ENCODE measurements at places on chromosomes 7 and 10. TPM values are rescaled to one million over a fixed set of nuclear protein-coding genes. Genes with fewer than 3 reads are reported as not detected.

DNA sequence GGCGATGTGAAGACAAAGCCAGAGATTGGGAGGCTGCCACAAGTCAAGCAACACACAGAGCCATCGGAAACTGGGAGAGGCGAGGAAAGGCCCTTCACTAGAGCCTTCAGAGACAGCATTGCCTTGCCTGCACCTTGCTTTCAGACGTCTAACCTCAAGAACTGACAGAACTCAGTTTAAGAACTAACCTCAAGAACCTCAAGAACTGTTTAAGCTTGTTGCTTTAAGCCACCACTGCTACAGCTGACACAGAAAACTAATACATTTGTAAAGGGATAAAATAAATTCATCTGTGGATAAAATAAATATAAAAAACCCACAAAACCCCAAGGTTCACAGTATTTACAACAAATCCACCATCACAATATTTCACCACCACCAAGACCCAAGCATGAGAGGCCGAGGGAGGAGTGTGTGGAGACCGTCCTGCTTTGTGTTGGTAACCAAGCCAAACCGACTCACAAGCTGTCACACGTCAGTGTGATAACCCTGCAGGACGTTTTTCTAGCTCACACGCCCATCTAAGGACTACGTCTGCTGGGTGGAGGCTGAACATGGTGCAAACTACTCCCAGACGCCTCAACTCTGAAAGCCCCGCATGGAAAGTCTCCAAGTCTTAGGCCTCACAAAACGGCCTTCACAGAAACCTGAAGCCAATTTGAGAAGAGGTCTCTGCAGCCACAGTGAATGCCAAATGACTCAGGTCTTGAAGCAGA lies 116.8 kb downstream of the ABLIM1 start:
- DNase-seq: no peak

DNA sequence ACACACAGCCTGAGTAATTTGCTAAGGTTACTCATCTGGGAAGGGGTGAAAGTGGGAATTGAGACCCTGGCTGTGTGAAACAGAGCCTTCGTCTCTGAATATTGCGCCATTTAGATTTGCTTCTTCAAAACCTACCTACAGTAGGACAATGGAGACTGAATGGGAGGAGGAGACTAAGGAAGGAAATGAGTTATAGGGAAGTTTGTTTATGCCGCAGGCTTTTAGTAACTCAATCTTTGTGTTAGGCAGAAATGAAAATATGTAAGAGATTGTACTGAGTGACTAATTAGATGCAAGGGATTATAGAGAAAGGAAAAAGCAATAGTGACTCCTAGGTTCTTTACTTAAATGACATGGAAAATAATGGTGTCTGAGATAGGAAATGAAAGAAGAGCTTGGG lies 80.2 kb downstream of the KCND2 start:
- no peak for DNase-seq

DNA sequence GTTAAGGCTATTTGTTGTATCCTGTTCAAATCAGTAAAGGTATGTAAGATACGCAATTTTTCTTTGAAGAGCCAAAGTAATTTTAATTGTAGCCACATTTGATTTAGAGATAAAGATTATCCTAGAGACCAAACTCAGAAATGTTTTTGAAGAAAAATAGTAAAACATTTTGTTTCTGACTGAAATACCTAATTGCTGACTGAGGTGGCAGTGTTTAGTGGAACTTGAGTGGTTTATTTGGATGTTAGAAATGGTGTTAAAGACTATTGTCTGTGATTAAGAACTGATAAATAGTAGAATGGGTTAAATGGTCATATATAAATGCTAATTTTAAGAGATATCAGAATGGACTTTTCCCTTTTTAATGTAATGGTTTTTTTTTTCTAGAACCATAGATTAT lies 15.3 kb downstream of the EDRF1 start:
- no peak for DNase-seq

LRRC4 gene
- total RNA-seq: 0.16 TPM

GRCh38 chr10:52394246-52394645 lies 80.2 kb downstream of the DKK1 start:
- DNase-seq: no peak

DNA sequence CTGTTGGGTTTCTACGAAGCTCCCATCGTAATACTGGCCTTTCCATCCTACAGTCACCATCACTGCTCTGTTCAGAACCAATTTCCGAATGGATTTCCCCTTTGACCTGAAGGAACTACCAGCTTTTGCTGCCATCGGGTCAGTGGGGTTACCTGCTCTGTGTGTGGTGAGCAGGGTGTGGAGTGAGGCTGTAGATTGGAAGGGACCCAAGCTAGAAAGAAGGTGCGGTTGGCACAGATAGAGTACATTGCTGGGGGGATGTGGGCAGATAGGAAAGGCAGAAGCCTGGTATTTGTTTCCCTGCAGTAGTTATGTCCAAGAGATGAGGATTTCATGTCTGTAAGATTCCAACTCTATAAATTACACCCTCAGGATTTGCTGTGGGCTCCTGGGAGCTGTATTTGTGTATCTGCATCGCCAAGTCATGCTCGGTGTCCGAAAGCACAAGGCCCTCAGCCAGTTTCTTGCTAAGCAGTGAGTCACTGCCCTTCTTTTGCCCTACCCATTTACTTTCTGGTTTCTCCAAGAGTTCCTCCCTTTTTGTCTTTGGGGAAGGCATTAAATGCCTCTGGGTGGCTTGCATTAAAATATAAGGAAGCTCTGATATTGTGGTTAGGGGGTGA lies 15.4 kb downstream of the CLCN1 start:
- DNase-seq: no peak

SSC4D gene
- 0.55 TPM for total RNA-seq

CCDC3 gene
- 0.07 TPM for total RNA-seq

KCNMA1 gene
- 3.3 TPM for total RNA-seq

STOX1 gene
- 0.10 TPM for total RNA-seq

GRCh38 chr7:135283959-135284638 lies 50.5 kb downstream of the STRA8 start:
- DNase-seq: no peak

GRCh38 chr10:11227103-11227502 lies 209.4 kb downstream of the CELF2 start:
- DNase-seq: peak; percentile 54

DNA sequence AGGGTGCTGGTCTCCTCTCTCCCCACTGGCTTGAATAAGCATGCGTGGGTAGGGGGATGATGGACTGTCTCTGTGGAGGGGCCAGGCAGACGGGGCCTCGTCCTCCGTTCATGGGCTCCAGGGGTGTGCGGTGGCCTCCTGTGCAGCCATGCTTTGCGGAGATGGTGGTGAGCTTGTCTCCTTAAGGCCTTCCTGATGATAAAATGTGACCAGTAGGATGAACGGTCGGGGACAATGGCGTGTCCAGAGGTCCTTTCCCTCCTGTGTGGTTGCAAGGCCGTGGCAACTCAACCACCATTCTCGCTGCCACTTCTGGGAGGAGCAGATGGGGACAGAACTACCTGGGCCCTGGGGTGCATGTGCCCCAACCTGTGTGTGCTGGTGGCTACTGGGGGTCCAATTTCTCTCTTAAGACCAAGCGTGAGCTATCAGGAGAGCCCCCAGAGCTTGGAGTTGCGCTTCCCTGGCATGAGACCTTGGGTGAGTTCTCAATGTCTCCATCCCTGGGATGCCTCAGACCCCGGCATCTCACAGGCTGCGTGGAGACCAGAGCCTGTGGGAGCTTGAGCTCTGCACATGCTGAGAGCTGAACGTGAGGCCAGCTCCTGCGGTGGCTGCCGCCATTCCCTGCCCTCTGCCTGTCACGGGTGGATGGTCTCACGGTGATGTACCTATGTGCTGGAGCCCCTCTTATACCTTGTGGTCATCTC lies 112.2 kb downstream of the INPP5A start:
- no peak for DNase-seq

DNA sequence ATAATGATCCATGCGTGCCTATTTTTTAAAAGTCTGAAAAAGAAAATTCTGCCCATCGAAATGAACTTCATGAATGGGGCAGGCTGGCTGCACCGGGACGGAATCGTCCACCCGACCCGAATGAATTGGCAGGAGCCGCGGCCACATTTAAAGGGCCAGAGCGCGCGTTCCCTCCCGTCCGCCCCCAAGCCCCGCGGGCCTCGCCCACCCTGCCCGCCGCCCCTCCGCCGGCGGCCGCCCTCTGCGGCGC lies 319 bp upstream of the GATA3 start:
- DNase-seq: no peak

GRCh38 chr10:80460399-80461207 lies 6.5 kb downstream of the TSPAN14 start:
- no peak for DNase-seq

- DNase-seq: no peak
Measured at GRCh38 chr10:124387078-124387874, 31.4 kb downstream of the OAT start.

ASB10 gene
- not detected for total RNA-seq

- no peak for DNase-seq
Measured at GRCh38 chr7:152173372-152174070, 148.0 kb downstream of the GALNT11 start.

- DNase-seq: no peak
Measured at GRCh38 chr10:53748319-53748718, 975.7 kb upstream of the MBL2 start.

GRCh38 chr10:11035301-11035991 lies 17.8 kb downstream of the CELF2 start:
- DNase-seq: no peak

DNA sequence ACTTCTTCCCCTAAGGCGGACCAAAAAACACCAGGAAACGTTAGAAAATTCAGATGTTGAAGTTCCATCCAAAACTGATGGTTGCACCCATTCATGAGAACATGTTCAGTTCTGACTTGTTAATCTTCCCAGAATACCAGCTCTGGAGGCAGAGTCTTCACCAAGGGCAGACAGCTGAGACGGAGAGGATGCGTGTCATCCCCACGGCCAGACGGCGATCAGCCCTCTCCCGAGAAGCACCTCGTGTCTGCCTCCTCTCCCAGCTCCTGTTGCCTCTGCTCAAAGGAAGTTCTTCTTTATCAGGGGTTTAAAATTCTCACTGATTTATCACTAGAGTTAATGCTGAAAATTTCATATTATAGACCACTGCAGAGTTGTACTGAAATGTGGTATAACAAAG lies 269.7 kb downstream of the ZMYND11 start:
- DNase-seq: no peak

GRCh38 chr10:83539528-83540308 lies 599.6 kb upstream of the GHITM start:
- no peak for DNase-seq

DNA sequence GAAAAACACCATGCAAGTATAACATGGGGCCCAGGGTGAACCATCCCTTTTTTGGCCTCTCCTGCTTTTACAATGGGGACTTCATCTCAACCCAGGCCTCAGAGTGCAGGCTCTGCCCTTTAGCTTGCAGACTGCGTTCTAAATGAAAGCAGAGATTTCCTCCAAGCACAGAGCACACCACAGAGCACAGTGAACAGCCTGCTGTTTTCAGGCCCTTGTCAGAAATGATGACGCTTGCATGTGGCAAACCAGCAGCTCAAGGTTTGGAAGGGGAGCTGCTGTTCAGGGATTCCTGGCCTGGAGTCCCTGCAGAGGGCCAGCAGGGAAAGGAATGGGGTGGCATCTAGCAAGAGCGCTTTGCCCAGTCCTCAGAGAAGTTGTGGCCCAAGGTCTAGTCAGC lies 167.3 kb upstream of the CDCA7L start:
- no peak for DNase-seq

- no peak for DNase-seq
Measured at GRCh38 chr7:139820089-139820488, 9.0 kb upstream of the TBXAS1 start.

- DNase-seq: no peak
Measured at GRCh38 chr7:25389489-25390106, 161.3 kb upstream of the NPVF start.

DNA sequence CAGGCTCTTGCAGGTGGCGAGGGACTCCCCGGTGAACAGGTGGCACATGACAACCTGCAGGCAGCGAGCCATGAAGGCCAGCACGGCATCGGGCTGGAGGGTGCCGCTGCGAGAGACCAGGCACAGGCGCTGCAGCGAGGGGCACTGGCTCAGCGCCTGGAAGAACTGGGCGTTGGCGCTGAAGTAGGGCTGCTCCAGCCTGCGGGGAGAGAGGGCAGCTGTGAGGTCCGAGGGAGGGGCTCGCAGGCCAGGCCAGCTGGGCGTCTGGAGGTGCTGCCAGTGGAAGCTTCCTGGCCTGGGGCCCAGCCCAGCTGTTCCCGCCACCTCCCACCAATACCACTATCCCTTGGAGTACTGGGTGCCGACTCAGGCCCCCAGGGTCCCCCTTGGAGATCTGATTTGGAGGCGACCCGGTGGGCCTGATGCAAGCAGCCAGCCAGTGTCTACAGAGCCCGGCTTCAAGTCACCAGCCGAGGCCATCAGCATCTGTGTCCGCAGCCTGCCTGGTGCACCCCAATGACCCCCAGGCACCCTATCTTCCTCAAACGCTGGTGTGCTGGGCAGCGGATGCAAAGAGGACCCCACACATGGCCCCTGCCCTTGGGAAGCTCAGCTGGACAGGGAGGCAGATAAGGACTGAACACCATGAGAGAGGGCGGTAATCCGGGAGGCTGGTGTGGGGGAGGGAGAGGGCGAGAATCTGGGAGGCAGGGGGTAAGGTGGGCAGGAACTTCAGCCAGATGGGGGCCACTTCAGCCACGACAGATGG lies 67.8 kb upstream of the TNRC18 start:
- DNase-seq: no peak

GRCh38 chr10:93752761-93753160 lies 5.0 kb upstream of the LGI1 start:
- no peak for DNase-seq

CTAGE4 gene
- not detected for total RNA-seq

DNA sequence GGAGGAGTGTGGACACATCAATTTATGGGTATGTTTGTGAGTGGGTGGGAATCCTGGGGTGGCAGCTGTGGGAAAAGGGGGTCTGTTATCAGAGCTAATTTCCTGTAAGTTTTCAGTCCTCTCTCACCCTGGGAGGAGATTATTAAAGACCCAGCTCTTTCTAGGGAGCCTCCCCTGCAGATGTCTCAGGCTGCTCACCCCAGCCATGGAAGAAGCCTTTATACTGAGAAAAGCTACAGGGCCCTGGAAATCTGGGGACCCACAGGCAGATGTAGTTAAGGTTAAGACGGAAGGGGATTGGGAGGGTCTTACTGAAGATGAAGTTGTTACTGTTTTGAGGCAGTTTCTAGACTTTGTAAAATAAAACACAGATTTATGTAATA lies 4.6 kb downstream of the ZNF680 start:
- DNase-seq: no peak

- no peak for DNase-seq
Measured at GRCh38 chr10:115979576-115979975, 293.4 kb downstream of the GFRA1 start.

DNA sequence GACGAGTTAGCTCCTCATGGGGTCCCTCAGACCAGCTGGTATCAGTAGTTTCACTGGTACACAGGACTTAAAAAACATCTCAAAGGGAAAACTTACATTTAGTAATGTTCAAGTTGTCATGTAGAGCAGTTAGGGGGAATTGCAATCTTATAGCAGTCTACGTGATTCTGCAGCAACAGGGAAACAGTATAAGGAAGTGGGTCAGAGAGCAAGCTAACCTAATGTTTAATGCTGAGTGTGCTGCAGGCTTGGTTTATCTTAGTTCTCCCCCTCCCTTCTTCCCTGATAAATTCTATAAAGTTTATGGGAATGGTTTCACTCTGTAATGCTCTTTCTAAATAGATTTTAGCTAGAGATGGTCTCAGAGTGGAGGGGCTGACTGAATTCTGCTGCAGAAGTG lies 11.3 kb downstream of the SPAM1 start:
- no peak for DNase-seq

All from activated B cell treated with CpG ODN at 0.5 μM for 24 hours (primary cell).